Osteoblast (primary cell): ENCODE measurements at places on chromosomes 16 and 17. TPM values are rescaled to one million over a fixed set of nuclear protein-coding genes. Genes with fewer than 3 reads are reported as not detected.

- DNase-seq = no peak
These were observed 239.0 kb upstream of the CACNG5 start for GRCh38 chr17:66595893-66596292.

The SLC4A1 gene
- under 0.01 TPM in 1 of 2 replicates, not detected in the other for total RNA-seq

DNA sequence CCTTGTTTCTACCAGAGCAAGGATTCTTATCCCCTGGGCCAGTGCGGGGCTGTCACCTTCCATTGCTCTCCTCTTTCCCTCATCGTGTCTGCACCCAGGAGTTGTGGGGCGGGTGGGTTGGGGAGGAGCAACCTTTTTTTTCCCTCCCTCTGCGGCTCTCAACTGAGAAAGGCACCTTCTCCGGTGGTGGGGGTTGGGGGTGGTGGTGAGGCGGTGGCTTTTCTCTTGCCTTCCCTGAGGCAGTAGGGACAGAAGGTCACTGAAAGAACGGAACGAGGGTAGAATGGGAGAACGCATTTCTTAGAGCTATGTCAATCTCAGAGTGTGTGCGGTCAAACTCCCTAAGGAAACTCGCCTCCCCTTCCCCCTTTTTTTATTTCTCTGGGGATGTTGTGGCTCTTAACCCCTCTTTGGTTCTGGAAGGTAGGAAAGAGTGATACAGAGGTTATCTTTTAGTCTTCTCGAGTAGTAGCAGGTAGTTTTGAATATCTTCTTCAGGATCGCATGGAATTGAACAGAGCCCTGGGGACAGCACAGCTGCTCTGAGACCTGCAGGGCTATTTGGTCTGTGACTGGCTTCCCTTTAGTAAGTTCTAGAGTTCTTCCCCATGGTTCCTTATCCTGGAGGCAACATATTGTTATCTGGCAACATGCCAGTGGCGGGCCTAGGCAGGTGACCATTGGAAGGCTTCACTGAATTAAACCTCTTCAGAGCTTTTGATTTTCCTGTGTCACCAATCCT lies 994 bp downstream of the CLTC start:
- DNase-seq = no peak

The TBC1D26 gene
- total RNA-seq = under 0.01 TPM in 1 of 2 replicates, not detected in the other
